MG63 (cell line): ENCODE measurements at places on chromosomes 13 and 19. TPM values are rescaled to one million over a fixed set of nuclear protein-coding genes. Genes with fewer than 3 reads are reported as not detected.

ZNF562 gene
- total RNA-seq = 12.0 and 16.1 TPM in 2 replicates

SRRM5 gene
- total RNA-seq = not detected in 2 replicates

ADAT3 gene
- 3.6 TPM in 1 of 2 replicates, not detected in the other for total RNA-seq

ICAM5 gene
- total RNA-seq = not detected in 2 replicates

NCR1 gene
- not detected in 2 replicates for total RNA-seq

PRR19 gene
- 0.13 and 0.76 TPM in 2 replicates for total RNA-seq

TBXA2R gene
- total RNA-seq = 1.9 and 2.1 TPM in 2 replicates

ERICH4 gene
- not detected in 2 replicates for total RNA-seq

PLVAP gene
- not detected in 2 replicates for total RNA-seq

C19orf67 gene
- total RNA-seq = not detected in 2 replicates

CHST8 gene
- total RNA-seq = not detected in 2 replicates

LRRC8E gene
- 11.9 and 20.1 TPM in 2 replicates for total RNA-seq

LYPD3 gene
- not detected in 2 replicates for total RNA-seq

KIR2DL3 gene
- not detected in 2 replicates for total RNA-seq

RASGRP4 gene
- not detected in 2 replicates for total RNA-seq

CNMD gene
- not detected in 2 replicates for total RNA-seq

C19orf18 gene
- total RNA-seq = not detected in 2 replicates

FFAR3 gene
- total RNA-seq = not detected in 2 replicates

DNAAF3 gene
- total RNA-seq = 2.7 TPM in 1 of 2 replicates, not detected in the other

NLRP9 gene
- not detected in 2 replicates for total RNA-seq

CGB8 gene
- total RNA-seq = not detected in 2 replicates

KASH5 gene
- not detected in 2 replicates for total RNA-seq

ACER1 gene
- total RNA-seq = not detected in 2 replicates

SHISA2 gene
- total RNA-seq = 0.13 TPM in 1 of 2 replicates, not detected in the other

PCDH17 gene
- total RNA-seq = not detected in 2 replicates

CLC gene
- not detected in 2 replicates for total RNA-seq

ZNF254 gene
- total RNA-seq = 1.3 and 2.1 TPM in 2 replicates

GPC6 gene
- 4.1 and 10.1 TPM in 2 replicates for total RNA-seq

ZNF121 gene
- total RNA-seq = 37.6 and 64.8 TPM in 2 replicates

TMEM143 gene
- 3.4 and 5.1 TPM in 2 replicates for total RNA-seq

OXGR1 gene
- not detected in 2 replicates for total RNA-seq

TNFRSF19 gene
- 0.27 and 1.3 TPM in 2 replicates for total RNA-seq

C19orf85 gene
- total RNA-seq = not detected in 2 replicates

ONECUT3 gene
- total RNA-seq = not detected in 2 replicates
